CD4-positive, CD25-positive, alpha-beta regulatory T cell (primary cell): ENCODE measurements at places on chromosomes 3 and 15. TPM values are rescaled to one million over a fixed set of nuclear protein-coding genes. Genes with fewer than 3 reads are reported as not detected.

The UCN2 gene
- polyA plus RNA-seq = not detected

The GABRR3 gene
- polyA plus RNA-seq = not detected

The CASR gene
- 0.45 TPM for polyA plus RNA-seq

The AHSG gene
- not detected for polyA plus RNA-seq

The CYB561D2 gene
- polyA plus RNA-seq = 84.6 TPM

The GALNT15 gene
- polyA plus RNA-seq = not detected

The GP5 gene
- 1.5 TPM for polyA plus RNA-seq

The TMC3 gene
- polyA plus RNA-seq = 0.06 TPM

The UPK1B gene
- not detected for polyA plus RNA-seq

The AMIGO3 gene
- 1.1 TPM for polyA plus RNA-seq

GRCh38 chr3:59483191-59483590, 433.4 kb upstream of the CFAP20DC start:
- H3K4me3 ChIP-seq = no peak overlapping the region
- H3K27me3 ChIP-seq = no peaks in the 10 kb centered on the region
- peaks cover 8% of the 10 kb centered on the region for H3K4me1 ChIP-seq
- DNase-seq = no peak
- no peak overlapping the region for H3K27ac ChIP-seq

DNA sequence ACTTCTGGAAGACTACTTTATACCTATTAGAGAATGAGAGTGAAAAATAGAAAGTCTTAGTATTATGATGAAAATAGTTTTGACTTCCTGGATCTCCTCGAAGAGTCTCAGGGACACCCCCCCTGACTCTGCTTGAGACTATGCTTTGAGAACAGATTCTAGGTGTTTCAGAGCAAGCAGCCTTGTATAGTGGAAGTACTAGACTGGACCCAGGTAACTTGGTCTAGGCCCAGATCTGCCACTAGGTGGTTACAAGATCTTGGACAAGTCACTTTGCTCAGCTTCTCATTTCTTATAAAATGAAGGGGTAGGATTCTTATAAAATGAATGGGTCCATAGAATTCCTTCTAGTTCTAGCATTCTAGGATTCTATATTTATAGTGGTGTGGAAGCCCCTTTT, 9.1 kb downstream of the ABHD5 start:
- DNase-seq = peak; percentile 60
- no peak overlapping the region for H3K4me3 ChIP-seq
- no peak overlapping the region for H3K27ac ChIP-seq
- H3K27me3 ChIP-seq = no peaks in the 10 kb centered on the region

DNA sequence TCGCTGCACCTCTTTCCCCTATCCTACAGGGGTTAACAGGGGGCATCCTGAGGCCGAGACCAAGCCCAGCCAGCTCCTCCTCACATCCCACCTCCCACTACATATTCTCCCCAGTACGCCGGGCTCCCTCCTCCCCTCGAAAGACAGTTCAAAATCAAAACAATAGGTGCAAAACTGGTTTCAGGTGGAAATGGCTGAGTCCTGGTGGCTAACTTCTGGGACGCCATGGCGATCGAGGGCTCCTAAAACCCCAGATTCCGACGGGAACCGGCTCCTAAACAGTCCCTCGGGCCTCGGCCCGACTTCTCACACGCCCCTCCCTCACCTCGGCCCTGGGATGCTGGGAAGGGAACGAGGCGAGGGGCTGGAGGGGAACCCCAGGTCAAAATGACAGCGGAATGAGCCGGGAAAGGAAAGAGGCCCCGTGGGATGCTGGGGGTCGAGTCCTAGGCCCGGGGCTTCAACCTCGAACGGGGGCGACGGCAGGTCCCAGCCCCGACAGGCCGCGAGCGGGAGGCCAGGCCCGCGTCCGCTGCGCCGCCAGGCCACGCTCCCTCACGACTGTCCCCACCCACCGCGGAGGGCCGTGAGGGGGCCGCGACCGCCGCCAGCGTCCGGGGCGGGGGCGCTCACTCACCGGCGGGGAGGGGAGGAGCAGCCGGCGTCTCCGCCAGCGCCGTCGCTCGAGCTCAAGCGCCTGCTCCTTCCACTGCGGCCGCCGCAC, 492 bp downstream of the TMCC1 start:
- H3K27ac ChIP-seq = peak overlapping the region; percentile 81
- H3K27me3 ChIP-seq = no peaks in the 10 kb centered on the region
- H3K36me3 ChIP-seq = no peaks in the 10 kb centered on the region

DNA sequence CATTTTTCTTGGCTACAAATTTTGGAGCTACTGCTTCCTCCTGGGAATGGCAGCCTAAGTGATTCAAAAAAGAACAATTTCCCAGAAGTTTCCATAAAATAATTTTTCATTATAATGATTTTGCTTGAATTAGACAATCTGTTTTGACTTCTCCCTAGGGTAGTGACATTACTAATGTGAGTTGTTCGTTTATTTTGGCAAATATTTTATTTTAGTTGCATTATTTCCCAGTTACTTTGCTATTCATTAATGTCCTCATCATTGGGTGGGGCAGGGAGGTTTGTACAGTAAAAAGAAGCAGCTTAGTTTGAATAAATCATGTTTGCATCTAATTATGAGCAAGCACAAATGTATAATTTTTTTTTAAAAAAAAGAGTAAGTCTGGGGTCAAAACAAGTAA, 686.6 kb downstream of the ROBO2 start:
- no peaks in the 10 kb centered on the region for H3K4me1 ChIP-seq
- no peaks in the 10 kb centered on the region for H3K27me3 ChIP-seq
- no peaks in the 10 kb centered on the region for H3K36me3 ChIP-seq
- no peak overlapping the region for H3K27ac ChIP-seq

DNA sequence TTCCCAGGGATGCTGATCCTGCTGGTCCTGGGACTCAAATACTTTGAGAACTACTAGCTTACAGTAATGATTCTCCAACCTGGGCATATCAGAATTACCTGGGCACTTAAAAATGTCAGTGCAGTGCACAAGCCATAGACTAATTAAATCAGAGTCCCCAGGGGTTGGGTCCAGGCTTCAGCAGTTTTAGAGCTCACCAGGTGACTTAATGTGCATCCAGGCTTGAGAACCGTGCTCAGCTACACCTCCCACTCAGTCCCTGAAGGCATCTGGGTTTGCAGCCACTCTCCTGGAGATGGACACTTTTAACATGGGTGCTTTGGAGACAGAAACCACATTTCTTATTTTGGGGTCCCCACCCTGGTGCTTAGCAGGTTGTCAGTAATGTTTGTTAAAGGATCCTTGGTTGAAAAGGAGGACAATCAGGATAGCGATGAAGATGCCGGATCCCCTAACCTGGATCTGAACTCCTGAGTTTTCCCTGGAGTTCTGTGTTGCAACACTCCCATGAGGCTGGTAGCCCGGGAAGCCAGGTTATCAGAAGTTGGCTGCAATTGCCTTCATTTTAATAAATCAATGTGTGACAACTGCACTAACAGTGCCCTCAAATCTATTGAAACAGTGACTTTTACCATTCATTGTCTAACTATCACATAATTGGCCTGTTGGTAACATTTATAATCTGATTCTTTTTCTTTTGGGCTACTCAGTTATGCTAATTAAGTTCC, 48.1 kb downstream of the BFSP2 start:
- H3K27ac ChIP-seq = peak overlapping the region; percentile 73
- no peaks in the 10 kb centered on the region for H3K36me3 ChIP-seq

DNA sequence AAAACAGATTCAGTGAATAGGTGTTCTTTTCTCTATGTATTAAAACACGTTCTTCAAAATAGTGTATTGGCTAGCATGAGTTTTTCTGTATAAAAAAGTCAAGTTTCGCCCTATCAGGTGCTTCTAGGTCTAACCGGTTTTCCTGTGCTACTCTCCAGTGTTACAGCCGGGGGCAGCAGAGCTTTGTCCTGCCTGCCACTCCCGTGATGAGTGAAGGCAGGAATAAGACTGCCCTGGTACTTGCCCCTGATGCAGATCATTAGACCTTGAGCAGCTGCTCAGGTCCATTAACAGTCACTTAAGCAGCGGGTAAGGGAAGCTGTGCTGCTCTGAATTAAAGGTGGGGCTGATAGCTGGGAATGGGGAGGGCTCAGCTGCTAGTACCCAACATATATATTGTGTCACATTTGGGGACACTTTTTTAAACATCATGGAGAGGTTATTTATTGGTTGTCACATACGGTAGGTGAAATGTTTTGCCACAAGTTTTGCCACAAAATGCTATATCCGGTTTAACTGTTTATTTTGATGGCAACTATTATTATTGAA, 1.3 kb upstream of the UNC13C start:
- H3K27me3 ChIP-seq = peaks cover 2% of the 10 kb centered on the region
- no peak overlapping the region for H3K27ac ChIP-seq
- H3K4me1 ChIP-seq = no peaks in the 10 kb centered on the region
- H3K4me3 ChIP-seq = no peak overlapping the region
- DNase-seq = no peak

DNA sequence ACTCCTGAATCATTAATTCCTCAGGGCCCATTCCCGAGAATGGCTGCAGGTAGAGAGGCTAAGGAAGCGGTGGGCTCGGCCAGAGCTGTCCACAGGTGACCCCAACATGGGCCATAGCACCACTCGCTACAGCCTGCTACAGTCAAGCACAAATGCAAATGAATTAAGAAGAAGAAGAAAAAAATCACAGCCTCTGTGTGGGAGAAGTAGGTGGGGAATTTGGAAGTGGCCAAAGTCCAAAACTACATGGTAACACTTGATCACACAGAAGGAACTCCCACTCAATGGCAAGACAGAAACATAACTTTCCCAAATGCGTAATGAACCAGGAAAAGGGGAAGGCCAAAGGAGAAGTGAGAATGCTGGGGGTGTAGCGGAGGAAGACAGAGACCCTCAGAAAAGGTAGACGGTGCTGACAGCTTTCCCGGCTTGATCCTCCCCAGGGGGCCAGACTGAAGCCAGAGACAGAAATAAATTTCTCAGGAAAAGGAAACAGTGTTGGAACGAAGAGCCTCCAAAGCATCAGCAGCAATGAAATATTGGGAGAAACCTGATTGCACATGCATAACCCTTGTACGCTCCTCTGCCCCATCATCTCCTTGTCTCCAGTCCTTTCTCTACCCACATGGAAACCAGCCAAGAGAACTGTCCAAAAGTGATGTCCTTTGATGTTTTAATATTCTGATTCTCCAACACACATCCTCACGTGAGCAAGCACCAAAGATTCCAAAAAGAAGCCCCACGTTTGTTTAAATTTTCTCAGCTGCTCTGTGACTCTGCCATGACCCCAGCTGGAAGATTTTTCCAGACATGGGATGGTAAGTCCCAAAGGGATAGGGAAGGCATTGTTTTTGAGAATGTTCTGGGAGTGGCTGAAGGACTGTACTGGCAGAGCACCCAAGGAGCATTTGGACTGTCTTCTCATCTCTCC, 107.6 kb downstream of the OXNAD1 start:
- H3K4me3 ChIP-seq = no peak overlapping the region
- H3K4me1 ChIP-seq = peaks cover 62% of the 10 kb centered on the region
- H3K27ac ChIP-seq = peak overlapping the region; percentile 77

GRCh38 chr15:92510163-92510882, 116.6 kb downstream of the ST8SIA2 start:
- no peaks in the 10 kb centered on the region for H3K36me3 ChIP-seq
- no peak overlapping the region for H3K27ac ChIP-seq
- no peak for DNase-seq
- H3K27me3 ChIP-seq = no peaks in the 10 kb centered on the region
- H3K4me3 ChIP-seq = no peak overlapping the region
- no peaks in the 10 kb centered on the region for H3K4me1 ChIP-seq

DNA sequence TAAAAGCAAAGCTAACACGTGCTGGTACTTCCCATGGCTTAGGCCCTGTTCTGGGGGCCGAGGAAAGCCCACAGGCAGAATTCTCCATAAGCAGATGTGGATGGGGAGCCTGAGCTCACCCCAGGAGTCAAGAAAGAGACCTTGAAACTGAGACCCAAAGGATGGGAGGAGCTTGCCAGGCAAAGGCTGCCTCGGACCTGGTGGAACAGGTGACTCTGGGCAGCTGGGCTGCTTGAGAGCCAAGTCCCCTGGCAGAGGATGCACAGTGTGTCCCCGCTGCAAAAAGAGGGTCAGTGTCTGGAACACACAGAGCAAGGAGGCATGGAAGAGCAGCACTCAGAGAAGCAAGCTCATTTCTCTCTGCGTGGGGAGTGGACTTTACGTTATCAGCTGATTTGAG, 528.7 kb downstream of the GABRG3 start:
- no peak overlapping the region for H3K4me3 ChIP-seq
- H3K4me1 ChIP-seq = no peaks in the 10 kb centered on the region
- H3K27ac ChIP-seq = no peak overlapping the region
- no peaks in the 10 kb centered on the region for H3K36me3 ChIP-seq
- no peak for DNase-seq
- H3K27me3 ChIP-seq = no peaks in the 10 kb centered on the region

- no peaks in the 10 kb centered on the region for H3K4me1 ChIP-seq
- DNase-seq = no peak
- no peaks in the 10 kb centered on the region for H3K36me3 ChIP-seq
- peaks cover under 1% of the 10 kb centered on the region for H3K27me3 ChIP-seq
- H3K27ac ChIP-seq = no peak overlapping the region
Observed at GRCh38 chr15:48592221-48592731, 53.2 kb downstream of the FBN1 start.

DNA sequence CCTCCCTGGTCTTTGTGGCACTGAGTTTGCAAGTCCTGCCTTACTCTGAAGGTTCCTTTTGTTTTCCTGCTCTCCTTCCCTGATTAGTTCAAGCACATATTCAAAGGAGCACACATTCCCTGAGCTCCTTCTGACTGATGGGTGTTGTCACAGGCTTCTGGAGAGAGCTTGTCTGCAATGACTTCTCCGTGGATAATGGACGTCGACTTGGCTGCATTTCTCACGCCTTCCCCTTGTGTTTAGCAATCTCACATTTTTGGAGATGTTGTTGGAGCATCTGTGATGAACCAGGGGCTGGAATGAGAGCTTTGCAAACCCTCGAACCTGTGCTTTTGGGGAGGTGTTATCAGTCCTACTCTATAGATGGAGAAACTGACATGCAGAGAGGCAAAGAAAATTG, 375.4 kb upstream of the PROK2 start:
- no peak overlapping the region for H3K4me3 ChIP-seq
- H3K27ac ChIP-seq = no peak overlapping the region
- DNase-seq = no peak
- no peaks in the 10 kb centered on the region for H3K27me3 ChIP-seq
- no peaks in the 10 kb centered on the region for H3K36me3 ChIP-seq

DNA sequence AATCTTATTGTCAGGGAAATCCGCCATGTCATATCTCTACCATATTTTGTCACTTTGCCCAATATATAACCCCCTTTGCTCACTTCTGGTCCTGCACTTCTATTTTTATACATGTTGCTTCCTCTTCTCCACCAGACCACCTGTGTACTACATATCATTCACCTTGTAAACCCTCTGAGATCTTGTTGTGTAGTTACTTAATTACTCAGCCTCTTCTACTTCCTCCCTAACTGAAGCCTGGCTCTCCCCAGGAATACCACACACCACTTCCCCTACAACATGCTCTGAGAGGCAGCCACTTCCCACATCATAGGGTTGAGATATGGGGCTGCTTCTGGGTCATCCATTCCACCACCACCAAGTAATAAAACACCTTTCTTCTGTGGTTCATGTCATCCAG, 10.0 kb downstream of the HEXA start:
- H3K4me3 ChIP-seq = no peak overlapping the region
- H3K36me3 ChIP-seq = peaks cover 17% of the 10 kb centered on the region
- no peak overlapping the region for H3K27ac ChIP-seq
- peak; percentile 5 for DNase-seq
- H3K4me1 ChIP-seq = peaks cover 3% of the 10 kb centered on the region

- peak overlapping the region; percentile 96 for H3K4me3 ChIP-seq
- H3K36me3 ChIP-seq = no peaks in the 10 kb centered on the region
- H3K27me3 ChIP-seq = no peaks in the 10 kb centered on the region
- H3K4me1 ChIP-seq = peaks cover 22% of the 10 kb centered on the region
- no peak for DNase-seq
- H3K27ac ChIP-seq = peak overlapping the region; percentile 92
Observed at GRCh38 chr15:90716317-90716975, 700 bp upstream of the BLM start.

GRCh38 chr3:144127014-144127413, 155.4 kb downstream of the DIPK2A start:
- no peaks in the 10 kb centered on the region for H3K4me1 ChIP-seq
- H3K4me3 ChIP-seq = no peak overlapping the region
